GM23338 (cell line): ENCODE measurements at places on chromosomes 7 and 10.

DNA sequence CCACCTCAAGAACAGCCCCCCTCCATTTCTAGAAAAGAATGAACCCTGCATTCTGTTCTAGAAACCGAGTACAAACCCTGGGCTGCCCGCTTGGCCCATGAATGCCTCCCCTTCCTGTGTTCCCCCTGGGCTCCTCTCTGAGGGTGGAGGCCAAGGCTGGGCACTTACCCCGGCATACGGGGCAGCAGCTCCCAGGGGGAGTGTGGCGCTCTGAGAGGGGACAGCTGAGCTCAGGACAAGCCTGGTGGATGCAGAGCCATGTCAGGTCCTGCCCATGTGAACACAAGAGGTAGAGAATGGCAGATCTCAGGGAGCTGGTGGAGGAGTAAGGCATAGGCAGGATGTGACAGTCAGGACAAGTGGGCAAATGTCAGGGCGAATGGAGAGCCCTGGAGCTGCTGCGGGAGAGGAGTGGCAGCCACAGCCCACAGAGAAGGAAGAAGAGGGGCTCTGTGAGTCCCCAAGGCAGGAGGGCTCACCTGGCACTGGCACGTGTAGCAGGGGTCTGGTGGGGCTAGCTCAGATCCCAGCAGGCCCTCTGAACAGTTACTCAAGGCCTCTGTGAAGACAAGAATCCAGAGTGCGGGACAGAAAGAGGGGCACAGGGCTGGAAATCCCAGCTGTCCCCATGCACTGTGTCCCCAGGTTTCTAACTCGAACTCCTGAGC is 18.9 kb downstream of the ATP6V1F start:
- DNase-seq = no peak

DNA sequence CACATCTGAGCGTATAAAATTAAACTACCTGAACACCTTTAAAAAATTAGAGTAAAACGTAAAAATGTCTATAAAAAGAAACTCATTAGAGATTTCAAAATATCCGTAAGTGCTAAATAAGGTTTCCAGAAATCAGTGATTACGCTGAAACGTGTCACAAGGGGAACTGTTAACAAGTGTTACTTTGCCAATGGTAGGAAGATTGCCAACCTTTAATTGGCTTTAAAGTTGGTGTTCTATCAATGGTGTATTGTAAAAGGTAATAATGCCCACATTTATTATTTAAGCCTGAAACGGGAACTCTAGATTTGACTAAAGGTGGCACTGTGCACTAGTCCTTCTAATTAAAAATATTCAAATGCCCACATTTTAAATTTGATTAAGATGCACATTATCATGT is 37.8 kb upstream of the HIBADH start:
- DNase-seq = no peak

DNA sequence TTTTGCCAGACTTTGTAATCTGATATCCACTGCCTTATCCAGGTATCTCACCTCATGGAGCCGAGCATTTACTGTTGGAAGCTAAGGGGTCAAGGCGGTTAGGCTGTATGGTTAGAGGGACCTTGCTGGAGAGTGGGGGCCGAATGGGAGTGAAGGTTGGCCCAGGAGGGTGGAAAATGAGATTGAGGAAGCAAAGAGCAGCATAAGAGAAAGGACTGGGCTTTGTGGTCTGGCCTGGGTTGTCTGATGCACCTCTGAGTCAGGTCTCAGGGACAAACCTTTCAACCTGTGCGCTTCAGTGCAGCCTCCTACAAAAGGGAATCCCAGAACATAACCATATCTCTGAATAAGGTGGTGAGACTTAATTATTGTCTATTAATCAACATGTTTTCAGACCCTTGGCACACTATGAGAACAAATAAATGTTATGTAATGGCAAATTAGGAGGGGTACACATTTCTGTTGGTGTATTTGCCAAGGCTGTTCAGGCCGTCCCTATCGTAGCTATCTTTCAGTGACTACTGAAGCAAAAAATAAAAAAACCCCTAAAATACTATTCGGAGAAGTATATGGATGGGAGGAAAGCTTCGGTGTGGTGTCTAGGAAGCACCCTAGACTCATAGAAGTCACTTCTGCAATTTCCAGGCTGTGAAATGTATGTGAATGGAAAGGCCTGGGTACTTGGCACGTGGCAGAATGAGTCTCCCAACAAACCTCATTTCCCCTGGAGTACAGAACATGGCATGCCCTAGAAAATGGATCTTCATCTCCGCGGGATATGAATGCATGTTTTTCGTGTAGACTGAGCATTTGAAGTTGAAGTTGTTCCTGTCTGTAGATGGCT is 4.3 kb downstream of the CAMK1D start:
- DNase-seq = peak; percentile 42

GRCh38 chr10:10830293-10830986 is 187.2 kb upstream of the CELF2 start:
- DNase-seq = no peak

DNA sequence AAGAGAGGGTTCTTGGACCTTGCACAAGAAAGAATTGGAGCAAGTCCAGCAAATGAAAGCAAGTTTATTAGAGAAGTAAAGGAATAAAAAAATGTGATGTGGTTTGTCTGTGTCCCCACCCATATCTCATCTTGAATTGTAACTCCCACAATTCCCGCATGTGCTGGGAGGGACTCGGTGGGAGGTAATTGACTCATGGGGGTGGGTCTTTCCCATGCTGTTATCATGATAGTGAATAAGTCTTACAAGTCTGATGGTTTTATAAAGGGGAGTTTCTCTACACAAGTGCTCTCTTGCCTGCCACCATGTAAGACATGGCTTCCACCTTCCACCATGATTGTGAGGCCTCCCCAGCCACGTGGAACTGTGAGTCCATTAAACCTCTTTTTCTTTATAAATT is 39.2 kb upstream of the FZD9 start:
- no peak for DNase-seq

DNA sequence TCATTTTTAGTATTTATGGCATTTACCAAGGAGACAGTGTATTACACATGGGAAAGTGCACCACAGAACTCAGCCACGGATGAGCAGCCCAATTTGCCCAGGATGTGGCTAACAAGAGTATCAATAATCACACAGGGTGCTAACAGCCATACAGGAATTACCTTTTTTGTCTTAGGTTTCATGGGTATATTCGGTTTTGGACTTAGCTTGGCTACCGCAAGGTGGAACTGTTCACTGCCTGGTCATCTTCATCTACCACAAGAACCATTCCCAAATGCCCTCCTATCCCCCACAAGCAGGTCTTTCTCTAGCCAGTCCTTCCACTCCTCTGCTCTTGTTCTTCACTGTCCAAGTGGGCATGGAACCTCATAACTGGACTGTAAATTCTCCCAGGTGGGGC is 6.0 kb downstream of the PDLIM1 start:
- DNase-seq = no peak

DNA sequence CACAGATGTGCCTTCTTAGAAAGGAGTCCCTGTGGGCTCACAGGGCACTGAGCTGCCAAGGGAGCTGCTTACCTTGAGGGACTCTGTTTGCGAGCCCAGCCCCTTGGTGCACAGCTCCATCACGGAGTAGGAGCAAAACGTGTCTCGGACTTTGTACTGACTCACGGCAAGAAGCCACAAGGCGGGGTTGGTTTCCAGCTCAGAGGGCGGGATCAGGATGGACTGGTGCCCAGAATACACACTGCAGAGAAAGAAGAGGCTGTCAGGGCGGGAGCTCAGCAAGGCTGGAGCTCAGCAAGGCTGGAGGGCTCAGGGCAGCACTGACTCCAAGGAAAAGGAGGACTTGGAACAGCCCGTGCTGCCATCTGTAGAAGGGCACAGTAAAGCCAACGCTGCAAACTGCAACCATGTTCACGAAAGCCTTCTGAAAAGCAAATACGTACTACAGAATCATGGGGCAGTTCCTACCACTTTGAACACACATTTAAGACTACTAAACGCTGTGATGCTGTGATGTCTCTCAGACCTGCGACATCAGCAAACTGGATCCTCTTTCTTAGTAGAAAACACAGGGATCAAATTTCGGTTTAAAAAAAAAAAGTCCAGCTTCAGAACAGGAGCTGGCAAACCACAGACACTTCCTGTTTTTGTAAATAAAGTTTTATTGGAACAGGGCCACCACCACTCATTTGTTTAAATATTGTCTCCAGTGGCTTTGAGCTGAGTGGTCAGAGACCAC is 194.3 kb downstream of the ZMYND11 start:
- DNase-seq = peak; percentile 37

GRCh38 chr7:113113912-113114311 is 4.4 kb downstream of the SMIM30 start:
- peak; percentile 39 for DNase-seq

DNA sequence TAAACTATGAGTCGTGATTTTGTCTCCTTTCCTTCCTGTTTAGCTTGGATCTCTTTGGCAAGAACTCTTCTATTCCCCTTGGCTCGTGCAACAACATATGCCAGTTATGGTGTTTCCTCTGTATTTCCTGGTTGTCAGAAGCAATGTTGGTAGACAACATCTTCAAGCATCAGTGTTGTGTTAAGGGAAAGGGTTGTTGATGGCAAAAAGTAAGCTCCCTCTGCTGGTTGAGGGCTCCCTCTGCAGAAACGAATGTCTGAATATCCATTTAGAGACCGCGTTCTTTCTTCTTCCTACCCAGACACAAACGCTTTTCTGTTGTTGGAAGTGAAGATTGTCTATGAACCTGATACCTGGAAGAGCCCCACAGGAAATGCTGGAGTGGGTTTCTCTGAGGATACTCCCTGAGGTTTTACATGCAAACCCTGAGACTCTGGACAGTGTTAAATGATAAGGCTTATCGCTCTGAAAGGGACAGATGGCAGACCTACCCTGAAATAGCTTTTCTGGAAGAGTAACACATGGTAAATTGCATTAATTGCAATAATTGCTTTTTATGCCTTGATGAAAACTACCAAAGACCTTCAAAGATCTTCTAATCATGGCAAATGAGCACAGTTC is 23.5 kb upstream of the C1QL3 start:
- peak; percentile 73 for DNase-seq

GRCh38 chr7:83410989-83411591 is 237.8 kb downstream of the SEMA3E start:
- peak; percentile 78 for DNase-seq

- no peak for DNase-seq
Measured at GRCh38 chr10:122466951-122467381, 5.6 kb downstream of the HTRA1 start.
